ENCODE measurements at places on chromosomes 2 and 18.

GRCh38 chr18:45282101-45282812, 333.0 kb upstream of the SLC14A2 start:
- no peak for DNase-seq

GRCh38 chr2:233262562-233262961, 11.1 kb downstream of the ATG16L1 start:
- DNase-seq, result no peak

GRCh38 chr2:86645752-86646151, 22.1 kb upstream of the RNF103 start:
- DNase-seq, result no peak

DNA sequence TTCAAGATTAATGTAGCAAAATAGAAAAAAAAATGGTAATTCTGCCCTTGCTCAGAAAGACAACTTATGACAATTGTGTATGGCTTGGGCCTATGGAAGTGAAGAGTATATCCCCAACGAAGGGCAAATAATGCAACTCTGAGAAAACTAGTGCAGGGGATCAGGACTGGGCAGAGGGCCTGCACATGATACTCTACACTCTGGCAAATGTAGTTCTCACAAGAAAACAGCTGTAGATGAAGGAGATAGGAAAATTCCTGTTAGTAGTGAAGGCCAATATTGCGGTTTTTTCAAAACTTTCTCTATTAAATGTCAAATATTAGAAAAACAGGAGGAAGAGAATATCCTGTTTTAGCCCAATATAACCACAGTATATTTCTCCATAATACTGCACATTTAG, 77.8 kb downstream of the SCN9A start:
- no peak for DNase-seq

DNA sequence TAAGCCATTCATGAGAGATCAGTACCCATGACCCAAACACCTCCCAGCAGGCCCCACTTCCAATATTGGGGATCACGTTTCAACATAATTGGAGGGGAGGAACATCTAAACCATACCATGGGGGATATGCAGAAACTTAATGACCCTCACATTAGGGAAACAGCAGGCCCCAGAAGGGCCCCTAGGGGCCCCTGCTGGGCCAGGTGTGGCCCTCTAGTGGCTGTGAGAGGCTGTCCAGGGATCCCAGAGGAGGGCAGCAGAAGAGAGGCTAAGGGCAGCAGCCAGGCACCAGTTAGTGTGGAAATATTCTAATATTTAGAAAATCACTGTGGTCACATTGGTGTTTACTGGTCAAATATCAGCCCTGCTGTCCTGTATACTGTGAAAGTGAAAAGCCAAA, 49.3 kb upstream of the ANKRD44 start:
- DNase-seq, result no peak

DNA sequence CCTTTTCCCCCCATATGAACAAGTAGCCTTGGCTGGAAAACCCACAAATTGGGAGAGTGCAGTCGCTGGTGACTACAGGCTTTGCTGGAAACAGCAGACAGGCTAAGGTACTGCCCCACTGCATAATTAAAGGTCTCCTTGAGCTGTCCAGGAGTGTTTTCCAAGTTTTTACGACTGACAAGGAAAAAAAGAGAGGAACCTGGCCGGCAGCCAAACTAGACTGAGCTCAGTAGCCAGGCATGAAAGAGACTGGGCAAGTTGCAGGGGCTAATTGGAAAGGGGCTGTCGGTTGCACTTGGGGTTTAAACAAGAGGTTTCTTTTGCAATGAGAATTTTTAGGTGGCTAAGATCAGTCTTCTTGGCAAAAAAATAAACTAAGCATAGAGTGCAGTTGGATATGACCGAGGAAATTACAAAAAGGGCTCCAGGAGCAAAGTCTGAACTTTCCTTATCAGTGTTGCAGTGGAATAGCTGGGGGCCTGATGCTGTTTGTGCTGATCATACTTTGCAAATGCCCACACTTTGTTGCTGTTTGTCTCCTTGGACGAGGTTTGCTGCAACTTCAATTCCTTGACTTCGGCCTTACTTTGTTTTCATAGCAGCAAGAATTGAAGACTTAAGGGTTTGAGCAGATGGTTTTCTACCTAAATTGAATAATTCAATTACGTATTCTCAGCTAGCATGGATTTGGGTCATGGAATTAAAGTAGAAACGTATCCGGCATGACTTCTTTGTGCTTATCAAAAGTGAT, 2.1 kb downstream of the GULP1 start:
- DNase-seq, result no peak

DNA sequence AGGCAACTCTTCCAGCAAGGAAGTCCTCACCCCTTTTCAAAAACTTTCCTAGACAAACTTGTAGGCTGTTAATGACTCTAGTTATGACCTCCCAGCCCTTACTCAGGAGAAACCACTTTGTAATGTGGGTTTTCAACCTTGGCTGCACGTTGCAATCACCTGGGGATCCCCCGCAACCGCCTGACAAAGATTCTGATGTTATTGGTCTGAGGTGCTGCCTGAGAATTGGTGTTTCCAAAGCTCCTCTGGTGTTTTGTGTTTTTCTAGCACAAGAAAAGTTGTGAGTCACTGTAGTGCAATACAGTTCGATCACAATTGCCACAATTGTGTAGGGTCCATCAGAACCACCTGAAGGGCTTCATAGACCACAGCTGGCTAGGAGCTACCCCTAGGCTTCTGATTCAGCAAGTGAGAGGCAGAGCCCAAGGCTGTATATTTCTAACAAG, 121.6 kb downstream of the SP100 start:
- no peak for DNase-seq

- DNase-seq, result no peak
Observed at GRCh38 chr18:8951491-8951890, 151.0 kb upstream of the NDUFV2 start.

DNA sequence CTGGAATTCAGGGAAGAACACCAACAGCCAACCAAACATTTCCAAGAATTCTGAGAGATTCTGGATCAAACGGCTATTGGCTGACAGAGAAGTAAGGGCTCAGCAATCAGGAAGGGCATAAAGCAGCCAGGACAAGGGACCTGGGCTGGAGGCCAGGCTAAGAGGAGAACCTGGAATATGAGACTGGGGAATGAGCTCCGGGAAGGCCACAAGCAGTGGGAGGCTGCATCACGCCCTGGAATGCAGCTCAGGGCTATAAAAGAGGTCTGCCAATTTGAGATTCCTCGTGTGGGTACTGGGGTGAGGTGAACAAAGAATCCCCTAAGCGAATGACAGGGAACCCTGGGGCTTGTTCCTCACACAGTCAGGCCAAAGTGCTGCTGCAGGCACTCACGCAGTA, 60.4 kb downstream of the ANO7 start:
- no peak for DNase-seq

DNA sequence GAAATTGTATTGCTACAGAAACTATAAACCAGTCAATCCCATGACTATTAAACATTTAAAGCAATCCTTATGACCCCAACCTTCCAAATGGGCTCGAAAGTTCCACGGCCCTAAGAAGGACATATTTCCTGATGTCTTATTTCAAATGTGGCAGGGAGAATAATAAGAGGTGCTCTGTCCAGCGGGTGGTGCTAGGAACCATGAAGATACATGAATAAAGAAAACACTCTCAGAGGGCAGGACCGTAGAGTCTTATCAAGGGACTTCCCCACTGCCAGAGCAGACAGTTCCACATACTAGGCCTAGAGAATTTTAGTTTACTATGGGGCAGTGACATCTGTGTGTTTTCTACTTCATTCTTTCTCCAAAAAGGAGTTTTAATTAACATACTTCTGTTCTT, 187.1 kb upstream of the PIK3C3 start:
- DNase-seq, result no peak

- DNase-seq, result no peak
Observed at GRCh38 chr2:42706836-42707235, 57.1 kb downstream of the OXER1 start.

DNA sequence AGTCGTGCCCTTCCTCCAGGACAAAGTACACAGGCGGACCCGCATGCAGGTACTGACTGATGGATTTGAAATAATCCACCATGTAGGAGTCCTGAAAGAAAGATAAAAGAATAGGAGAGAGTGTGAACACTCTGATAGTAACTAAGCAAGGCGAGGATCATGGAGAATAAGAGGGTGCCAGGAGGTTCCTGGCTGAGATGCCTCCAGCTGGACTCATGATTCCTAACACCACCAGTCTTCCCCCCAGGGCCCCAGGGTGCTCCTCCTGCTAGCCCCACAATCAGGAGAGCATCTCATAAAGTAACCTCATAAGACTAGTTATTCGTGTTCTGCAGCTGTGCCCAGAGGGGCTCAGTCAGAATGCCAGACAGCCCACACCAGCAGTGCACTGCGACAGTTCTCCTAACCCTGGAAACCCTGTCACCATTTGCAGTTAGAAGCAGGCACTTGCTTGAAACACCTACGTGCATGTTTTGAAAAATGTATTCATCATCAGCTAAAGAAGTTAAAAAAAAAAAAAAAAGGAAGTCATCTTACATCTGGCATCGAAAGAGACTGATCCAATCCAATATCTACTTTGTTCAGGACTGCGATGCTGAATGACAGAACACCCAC, 36.7 kb downstream of the RMC1 start:
- DNase-seq, result no peak

GRCh38 chr2:9663008-9663879, 32.4 kb upstream of the YWHAQ start:
- DNase-seq, result no peak

GRCh38 chr2:196170213-196170605, 1.2 kb downstream of the STK17B start:
- no peak for DNase-seq

DNA sequence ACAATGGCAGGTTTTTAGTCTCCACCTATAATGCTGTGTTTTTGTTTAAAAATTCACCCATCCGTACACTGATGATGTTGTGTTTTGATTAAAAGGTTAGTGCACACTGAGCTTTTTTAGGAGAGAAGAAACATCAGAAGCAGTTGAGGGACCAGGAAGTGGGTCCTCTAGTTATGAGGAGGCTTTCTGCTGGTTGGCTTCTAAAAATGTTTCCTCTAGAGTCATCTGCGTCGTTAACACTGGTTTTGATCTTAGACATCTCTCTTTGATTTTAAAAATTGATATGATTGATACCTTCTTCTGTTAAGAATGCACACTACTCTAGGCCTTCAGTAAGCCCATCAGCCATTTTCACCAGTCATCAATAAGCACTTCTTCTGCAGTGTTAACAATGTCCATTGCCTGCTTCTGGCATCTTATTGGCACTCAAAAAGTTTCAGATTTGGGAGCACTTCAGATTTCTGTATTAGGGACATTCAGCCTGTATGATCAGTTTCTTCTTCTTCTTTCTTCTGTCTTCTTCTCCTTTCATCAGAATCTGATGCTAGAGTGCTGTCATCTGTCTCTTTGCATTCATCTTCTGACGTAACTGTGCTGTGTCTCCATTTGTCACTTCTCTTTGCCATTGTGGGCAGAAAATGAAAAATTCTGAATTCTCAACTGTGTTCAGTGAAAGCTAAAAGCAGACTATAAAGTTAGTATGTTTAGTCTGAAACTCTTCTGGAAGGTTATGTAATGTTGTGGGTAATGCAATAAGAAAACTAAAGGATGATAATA, 56.3 kb downstream of the PHLPP1 start:
- no peak for DNase-seq

DNA sequence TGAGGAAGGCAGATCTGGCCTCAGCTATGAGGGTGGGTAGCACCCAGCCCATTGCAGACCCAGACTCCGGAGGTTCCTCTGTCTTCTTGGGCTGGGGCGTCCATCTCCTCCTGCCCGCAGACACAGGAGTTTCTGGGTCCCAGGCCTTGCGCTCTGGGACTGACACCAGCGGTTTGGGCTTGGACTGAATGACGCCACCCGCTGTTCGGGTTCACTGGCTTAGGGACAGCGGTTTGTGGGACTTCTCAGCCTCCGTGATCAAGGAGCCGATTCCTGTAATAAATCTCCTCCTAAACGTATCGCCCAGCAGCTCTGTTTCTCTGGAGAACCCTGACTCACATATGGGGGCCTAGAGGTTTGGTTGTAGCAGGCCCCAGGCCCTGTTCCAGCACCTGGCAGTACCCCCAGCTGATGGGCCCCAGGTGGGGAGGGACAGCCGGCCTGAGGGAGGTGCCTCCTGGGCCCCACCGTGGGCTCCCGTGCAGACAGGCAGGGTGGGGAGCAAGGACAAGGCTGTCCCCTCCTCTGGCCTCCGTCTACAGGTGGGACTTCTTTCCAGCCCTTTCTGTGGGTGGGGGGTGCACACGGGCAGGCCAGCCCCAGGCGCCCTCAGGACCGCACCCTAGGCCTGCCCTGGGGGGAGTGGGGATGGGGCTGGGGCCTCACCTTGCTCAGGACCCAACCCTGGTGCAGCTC, 4.5 kb upstream of the AQP12A start:
- no peak for DNase-seq

- no peak for DNase-seq
Observed at GRCh38 chr2:71611247-71611646, 157.9 kb downstream of the DYSF start.

GRCh38 chr2:69769272-69769671, 27.3 kb downstream of the ANXA4 start:
- no peak for DNase-seq

DNA sequence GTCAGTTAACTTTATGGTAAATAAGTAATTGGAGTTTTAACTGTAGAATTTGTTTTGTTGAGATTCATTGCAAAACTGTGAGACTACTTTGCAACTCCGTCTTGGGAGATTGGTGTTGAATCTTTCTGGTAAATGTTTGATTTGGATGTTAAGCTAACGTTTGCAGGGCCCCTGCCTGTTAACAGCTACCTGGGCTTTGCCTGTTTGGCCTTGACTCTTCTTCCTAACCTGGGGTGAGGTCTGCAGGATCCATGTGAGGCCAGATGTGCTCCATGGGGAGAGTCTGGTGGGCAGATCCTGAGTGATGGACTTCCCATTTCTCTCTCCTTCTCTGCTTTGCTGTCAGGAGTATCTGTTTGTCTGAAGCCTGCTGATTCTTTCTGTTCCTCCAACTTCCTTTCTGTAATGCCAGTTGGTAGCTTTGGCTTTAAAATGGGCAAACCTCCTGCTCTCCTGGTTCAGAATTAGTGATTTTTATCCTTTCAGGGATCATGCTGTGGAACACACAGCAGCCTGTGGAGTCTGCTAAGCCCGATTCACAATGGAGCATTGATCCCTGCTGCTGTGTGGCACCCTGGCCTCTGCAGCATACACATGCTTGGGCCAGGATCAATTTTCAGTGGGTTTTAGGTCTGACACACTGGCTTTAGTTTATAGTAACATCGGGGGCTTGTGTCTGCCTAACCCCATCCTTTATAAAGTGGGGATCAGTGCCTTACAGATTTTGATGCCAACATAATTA, 36.3 kb downstream of the PTPRM start:
- no peak for DNase-seq

GRCh38 chr2:235956281-235956970, 211.8 kb downstream of the GBX2 start:
- no peak for DNase-seq

GRCh38 chr2:122856696-122857095, 1101.2 kb downstream of the TSN start:
- no peak for DNase-seq

All from NCI-H2107 (cell line).